ENCODE measurements at places on chromosomes 1 and 21.
A peak's percentile ranks its signal among the peaks of the same experiment; 100 is the strongest.

GRCh38 chr1:243513726-243514491 lies 258.1 kb downstream of the SDCCAG8 start:
- no peak for DNase-seq

- no peak for DNase-seq
These were observed 35.1 kb downstream of the RXRG start for GRCh38 chr1:165409657-165410358.

DNA sequence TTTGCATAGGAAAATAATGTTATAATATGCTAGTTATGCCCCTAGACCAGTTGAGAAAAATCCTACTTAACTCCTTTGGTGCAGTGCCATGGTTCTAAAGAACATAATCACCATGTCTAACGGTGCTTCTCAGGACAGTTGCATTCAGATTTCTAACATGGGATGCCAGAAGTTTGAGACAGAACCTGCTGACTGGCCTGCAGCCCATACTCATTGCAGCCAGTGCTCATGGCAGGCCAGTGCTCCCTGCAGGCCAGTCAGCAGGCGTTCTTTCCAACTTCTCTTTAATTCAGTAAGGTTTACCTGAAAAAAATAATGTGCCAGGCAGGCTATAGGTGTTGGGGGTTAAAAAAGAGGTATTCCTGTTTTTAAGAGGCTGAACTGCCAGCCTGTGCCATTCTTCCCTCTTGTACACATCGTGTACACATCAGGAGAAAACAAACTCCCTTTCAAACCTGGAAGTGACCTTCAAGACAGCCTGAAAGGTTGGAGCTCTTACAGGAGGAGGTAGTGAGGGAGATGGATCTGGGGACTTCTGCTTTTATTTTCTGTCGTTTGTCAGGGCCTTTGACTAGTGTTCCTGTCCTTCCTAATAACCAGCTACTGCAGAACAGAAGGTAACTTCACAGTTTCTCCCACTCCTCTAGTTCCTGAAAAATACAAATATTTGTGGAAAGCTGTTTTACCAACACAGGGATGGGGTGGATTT lies 146.0 kb upstream of the MAGI3 start:
- no peak for DNase-seq

- DNase-seq = peak; percentile 12
These were observed 69.0 kb upstream of the RAVER2 start for GRCh38 chr1:64675718-64676345.

GRCh38 chr1:162056043-162056442 lies 13.4 kb upstream of the NOS1AP start:
- peak; percentile 61 for DNase-seq

- no peak for DNase-seq
These were observed 110.7 kb upstream of the IVNS1ABP start for GRCh38 chr1:185427776-185428175.

GRCh38 chr1:160104486-160104885 lies 6.1 kb upstream of the IGSF8 start:
- no peak for DNase-seq

GRCh38 chr1:153880962-153881361 lies 41.8 kb downstream of the GATAD2B start:
- DNase-seq = peak; percentile 86

Data from fibroblast of the conjunctiva (primary cell).